SW 1271 (cell line): ENCODE measurements at places on chromosomes 7 and 10.

- no peak for DNase-seq
Observed at GRCh38 chr10:115093776-115094408, 727 bp downstream of the ATRNL1 start.

DNA sequence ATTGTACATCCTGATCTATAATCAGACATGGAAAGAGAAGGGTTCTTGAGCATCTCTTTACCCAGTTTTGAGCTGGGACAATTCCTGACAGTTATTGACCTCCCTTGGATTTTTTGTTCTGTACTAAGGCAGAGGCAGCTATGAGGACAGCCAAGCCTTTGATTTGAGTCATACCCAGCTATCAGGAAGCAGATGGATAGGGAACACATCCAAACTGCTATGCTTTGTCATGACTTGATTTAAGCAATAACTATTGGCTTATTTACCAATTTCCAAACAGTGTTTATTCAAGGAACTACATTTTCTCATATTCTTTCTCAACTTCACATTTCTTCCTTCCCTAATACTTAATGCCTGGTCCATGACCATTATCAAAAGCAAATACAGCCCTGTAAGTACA is 396.4 kb upstream of the STEAP1 start:
- DNase-seq, result no peak

DNA sequence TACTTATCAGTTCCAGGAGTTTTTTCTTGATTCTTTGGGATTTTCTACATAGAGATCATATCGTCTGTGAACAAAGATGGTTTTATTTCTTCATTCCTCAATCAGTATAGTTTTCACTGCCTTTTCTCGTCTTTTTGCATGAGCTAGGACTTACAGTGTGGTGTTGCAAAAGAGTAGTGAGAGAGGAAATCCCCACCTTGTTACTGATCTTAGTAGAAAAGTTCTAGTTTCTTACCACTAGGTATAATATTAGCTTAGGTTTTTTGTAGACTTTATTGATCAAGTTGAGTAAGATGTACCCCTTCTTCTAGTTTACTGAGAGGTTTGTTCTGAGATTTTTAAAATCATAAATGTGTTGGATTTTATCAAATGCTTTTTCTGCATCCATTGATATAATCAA is 123.3 kb downstream of the TMEM26 start:
- no peak for DNase-seq

DNA sequence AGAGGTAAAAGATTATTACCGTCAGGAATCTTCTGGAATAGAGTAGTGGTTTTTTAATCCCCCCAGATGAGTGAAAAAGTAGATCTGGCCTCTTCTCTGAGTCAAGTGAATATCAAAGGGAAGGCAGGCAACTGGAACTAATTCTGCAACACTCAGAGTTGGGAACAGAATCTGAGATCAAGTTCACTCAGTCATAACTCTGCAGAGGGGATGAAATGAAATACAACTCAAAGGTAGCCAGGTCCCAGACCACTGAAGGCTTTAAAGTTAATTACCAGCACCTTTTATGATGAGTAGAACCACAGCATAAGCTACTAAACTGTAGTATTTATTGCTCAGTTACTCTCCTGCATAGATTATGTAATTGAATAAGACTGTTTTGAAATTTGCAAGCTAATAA is 455.6 kb upstream of the AKR1E2 start:
- no peak for DNase-seq

DNA sequence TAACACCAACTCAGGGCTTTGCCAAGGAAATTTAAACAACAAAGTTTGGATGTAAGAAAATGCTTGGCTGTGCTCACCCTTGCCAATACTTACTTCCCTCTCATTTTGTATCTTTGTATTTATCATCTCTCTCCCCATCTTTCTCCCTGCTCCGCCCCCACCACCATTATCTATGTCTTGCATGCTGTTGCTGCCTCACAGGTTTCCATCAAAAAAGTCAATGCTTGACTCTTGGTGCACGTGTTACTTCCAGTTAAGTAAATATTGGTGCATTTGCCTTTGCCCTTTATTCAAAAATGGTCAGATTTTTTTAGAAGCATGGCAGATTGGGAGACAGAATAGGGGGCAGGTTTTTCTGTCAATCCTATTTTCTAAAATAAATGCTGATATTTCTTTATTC is 626.0 kb downstream of the ACTR3B start:
- DNase-seq, result no peak

DNA sequence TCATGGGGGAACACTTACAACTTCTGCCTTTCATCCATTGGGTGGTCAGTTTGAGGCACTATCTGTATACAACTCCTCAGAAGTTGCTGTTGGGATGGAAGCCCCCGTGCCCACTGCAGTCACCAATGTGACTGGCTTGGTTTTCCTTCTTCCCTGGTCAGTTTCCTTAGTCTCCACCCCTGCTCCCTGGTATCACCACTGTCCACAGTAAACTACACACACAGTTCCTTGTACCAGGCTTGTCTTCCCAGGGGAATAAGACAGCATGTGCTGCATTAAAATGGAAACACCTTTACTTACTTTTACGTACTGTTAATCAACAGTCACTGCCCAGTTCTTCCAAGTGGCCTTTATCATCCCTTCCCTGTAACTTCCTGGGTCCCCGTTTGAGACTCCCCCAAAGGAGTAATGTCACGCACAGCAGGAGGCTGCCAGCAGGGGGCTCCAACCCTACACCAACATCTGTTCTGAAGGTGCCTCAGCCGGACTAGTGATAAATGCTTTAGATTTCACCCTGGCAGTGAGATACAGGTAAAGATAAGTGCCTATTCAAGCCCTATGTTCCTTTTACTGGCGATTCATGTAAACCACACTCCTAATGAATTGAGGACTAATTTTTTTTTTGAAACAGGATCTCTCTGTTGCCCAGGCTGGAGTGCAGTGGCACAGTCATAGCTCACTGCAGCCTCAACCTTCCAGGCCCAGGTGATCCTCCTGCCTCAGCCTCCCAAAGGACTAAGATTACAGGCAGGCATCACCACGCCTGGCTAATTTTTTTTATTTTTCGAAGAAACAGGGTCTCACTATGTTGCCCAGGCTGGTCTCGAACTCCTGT is 45.3 kb upstream of the PIK3AP1 start:
- no peak for DNase-seq

GRCh38 chr10:125124907-125125306 is 35.5 kb downstream of the CTBP2 start:
- DNase-seq, result no peak

- no peak for DNase-seq
Observed at GRCh38 chr7:86598311-86598710, 45.4 kb upstream of the GRM3 start.

- DNase-seq, result peak; percentile 37
Observed at GRCh38 chr7:85186521-85187241, at the start of gene SEMA3D. SEMA3D (minus strand) TSS chr7:85187056; CDS start chr7:85121891, 65,165 bp downstream.

DNA sequence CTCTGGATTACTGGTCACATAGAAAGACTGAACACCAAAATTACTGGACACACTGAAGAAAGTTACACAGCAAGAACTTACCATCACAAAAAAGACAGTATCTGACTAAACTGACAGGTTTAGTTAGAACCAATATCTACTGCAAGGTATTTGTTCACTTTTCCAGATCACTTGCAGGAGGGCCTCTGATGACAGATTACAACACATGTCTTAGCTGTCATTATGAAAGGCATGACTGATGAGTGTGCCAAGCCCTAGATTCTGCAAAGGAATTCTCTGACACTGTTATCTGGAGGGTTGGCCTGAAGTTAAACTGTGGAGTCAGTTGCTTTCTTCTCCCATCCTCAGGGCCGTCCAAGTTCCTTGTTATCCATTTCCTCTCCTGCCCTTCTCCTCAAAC is 242.7 kb downstream of the KIF20B start:
- no peak for DNase-seq

- DNase-seq, result no peak
Observed at GRCh38 chr7:96017877-96018276, 245.5 kb downstream of the DYNC1I1 start.

GRCh38 chr7:70470746-70471145 is 661.2 kb upstream of the GALNT17 start:
- no peak for DNase-seq

DNA sequence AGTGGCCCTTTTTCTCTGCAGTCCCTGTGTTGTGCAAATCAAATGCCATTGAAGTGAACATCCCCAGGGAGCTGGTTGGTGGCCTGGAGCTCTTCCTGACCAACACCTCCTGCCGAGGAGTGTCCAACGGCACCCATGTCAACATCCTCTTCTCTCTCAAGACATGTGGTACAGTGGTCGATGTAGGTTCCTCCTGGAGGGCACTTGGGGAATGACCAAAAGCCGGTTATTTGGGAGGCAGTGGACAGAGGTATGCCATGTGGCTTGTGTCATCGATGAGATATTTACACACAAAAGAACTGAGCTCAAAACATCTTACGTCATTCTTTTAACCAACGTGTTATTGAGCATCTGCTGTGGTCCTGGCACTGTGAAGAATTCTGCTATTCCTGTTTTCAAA is 19.7 kb downstream of the OIT3 start:
- no peak for DNase-seq

DNA sequence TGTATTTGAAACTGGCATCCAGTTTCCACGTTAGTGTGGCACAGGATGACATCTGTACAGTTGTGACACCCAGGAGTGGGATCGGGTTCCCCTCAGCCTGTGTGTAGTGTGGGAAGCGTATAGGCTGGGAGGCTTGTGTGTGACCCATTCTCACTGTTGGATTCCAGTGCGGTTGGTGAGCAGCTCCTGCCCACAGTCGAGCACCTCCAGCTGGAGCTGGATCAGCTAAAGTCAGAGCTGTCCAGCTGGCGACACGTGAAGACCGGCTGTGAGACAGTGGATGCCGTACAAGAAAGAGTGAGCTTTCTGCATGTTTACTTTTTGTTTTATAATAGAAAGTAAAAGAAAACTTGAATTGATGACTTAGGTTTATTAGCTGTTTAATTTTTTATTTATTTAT is 18.7 kb upstream of the GET4 start:
- DNase-seq, result no peak

GRCh38 chr7:141838581-141838980 is 2.7 kb downstream of the PRSS37 start:
- no peak for DNase-seq

- DNase-seq, result no peak
Observed at GRCh38 chr10:3584926-3585784, 199.9 kb downstream of the KLF6 start.

- no peak for DNase-seq
Observed at GRCh38 chr7:36760856-36761762, 36.8 kb upstream of the AOAH start.

GRCh38 chr7:81299711-81300110 is 380.9 kb upstream of the SEMA3C start:
- peak; percentile 19 for DNase-seq

DNA sequence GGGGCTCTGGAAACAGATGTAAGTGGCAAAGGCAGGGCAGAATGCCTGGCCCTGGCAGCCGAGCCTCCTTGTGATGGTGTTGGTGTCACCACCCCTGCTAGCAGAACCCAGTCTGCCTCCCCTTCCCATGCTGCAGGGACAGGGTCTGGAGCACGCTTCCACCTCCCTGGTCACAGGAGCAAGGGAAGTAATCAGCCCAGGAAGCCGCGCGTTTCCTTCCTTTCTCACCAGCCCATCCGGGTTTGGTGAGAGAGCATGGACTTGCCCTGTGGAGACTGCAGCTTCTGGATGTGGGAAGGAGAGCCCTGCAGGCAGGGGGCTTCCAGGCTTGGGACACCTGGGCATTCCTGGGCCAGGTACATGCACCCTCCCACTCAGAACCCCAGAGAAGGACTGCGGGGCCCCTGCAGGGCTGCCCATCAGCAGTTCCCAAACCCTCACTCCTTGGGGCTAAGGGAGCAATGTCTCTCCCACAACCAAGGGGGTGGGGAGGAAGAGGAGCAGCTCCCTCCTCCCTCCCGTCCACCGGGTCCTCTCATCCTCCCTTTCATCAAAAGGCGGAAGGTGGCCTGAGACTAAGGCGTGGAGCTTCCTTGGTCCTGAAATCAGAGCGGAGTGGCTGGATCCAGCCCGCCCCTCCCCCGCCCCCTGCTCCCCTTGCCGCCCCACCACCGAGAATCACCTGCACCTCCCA is 1.8 kb downstream of the MMRN2 start:
- no peak for DNase-seq

GRCh38 chr7:19353180-19353579 is 208.0 kb upstream of the FERD3L start:
- no peak for DNase-seq

DNA sequence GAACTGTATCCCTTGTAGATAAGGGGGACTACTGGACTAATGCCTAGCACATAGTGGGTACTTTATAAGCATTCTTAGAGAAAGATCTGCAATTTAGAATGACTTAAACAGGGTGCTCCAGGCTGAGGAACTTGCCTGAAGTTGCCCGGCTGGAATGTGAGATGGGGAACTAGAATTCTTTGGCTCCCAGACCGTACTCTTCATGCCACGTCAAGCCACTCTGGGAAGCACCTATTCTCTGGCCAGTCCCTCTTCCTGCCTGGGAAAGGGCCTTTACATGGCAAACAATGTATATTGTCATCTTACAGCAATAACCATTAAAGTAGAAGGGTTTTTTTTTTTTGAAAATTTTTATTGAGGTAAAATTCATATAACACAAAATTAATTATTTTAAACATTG is 34.5 kb downstream of the ATXN7L1 start:
- DNase-seq, result no peak

DNA sequence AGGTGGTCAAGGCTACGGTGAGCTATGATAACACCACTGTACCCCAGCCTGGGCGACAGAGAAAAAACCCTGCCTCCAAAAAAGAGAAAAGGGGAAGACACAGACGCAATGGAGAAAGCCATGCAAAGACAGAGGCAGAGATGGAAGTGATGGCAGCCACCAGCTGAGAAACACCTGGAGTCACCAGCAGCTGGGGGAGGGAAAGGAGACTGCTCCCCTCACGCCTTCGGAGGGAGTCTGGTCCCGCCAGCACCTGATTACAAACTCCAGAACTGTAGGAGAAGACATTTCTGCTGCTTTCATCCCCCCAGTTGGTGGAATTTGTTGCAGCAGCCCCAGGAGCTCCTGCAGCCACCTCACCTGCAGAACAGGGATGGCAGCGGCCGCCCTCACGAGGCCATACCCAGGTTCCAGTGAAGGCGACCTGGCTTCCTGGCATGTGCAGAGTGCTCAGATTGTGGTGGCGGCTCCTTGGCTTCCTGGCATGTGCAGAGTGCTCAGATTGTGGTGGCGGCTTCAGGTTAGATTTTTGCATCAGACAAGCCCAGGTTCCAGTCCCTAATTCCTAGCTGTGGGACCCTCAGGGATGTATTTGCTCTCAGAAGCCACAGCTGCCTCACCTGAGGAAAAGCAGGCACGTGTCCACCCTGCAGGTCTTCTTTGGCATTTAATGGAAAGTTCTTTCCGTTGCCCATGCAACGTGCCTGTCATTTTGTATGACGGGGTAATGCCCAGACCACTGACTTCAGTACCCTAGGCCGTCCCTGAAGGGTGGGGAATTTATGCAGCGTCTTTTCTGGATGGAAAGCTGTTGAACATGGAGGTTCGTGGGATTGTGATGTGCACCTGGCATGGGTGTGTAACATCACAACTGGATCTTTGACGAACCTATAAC is 182.9 kb downstream of the EBF3 start:
- DNase-seq, result no peak

DNA sequence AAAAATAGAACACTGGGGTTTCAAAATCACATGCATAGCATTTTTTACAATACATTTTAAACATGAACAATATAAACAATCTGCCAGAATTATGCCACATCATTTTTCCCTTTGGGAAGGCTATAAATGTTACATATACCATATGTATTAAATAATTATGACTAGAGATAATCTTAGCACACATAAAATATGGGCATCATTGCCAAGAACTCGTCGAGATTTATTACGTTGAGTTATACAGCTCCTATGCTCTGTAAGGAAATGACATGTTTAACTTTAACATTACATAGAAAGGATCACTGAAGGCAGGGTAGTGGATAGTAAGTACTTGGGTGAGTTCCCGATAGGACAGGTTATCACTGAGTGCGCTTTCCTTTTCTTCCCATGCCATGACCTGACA is 267.8 kb downstream of the PARD3 start:
- no peak for DNase-seq
